NB4 (cell line): ENCODE measurements at places on chromosomes 11 and 22.

- no peak for DNase-seq
Measured at GRCh38 chr22:26806445-26807175, 149.2 kb downstream of the MIAT start.

DNA sequence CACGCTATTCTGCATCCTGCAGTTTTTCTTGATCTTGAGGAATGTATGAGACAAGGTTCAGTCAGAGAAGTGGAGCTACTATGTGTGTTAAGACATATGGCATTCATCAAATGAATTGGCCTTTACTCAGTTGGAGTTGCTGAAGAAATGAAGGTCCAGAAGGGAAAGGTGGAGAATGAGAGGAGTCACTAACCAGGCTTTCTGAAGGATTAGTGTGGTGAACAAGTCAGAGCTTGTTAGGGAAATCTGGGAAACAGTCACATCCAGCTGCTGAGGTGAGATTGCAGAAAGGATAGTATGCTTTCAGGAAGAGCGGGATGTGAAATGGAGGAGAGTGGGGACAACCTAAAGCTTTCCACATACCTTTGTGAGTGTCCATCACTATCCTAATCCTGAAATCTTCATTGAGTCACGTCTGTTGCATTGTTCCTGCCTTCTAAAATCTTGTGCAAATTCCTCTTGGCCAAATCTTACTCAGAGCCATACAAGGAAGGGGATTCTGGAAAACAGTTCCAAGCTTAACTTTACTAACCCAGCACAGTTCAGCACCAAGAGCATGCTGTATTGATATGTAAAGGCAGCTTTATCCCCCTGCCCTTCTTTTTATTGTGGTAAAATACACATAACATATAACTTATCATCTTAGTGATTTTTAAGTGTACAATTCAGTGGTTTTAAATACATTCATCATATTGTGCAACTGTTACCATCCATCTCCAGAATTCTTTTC lies 11.4 kb upstream of the PITPNB start:
- DNase-seq: no peak

- no peak for DNase-seq
Measured at GRCh38 chr11:71237853-71238252, 14.5 kb downstream of the SHANK2 start.

- DNase-seq: no peak
Measured at GRCh38 chr11:272195-272930, 5.8 kb upstream of the NLRP6 start.

GRCh38 chr22:38623351-38623750 lies 32.8 kb downstream of the FAM227A start:
- DNase-seq: peak; percentile 72

DNA sequence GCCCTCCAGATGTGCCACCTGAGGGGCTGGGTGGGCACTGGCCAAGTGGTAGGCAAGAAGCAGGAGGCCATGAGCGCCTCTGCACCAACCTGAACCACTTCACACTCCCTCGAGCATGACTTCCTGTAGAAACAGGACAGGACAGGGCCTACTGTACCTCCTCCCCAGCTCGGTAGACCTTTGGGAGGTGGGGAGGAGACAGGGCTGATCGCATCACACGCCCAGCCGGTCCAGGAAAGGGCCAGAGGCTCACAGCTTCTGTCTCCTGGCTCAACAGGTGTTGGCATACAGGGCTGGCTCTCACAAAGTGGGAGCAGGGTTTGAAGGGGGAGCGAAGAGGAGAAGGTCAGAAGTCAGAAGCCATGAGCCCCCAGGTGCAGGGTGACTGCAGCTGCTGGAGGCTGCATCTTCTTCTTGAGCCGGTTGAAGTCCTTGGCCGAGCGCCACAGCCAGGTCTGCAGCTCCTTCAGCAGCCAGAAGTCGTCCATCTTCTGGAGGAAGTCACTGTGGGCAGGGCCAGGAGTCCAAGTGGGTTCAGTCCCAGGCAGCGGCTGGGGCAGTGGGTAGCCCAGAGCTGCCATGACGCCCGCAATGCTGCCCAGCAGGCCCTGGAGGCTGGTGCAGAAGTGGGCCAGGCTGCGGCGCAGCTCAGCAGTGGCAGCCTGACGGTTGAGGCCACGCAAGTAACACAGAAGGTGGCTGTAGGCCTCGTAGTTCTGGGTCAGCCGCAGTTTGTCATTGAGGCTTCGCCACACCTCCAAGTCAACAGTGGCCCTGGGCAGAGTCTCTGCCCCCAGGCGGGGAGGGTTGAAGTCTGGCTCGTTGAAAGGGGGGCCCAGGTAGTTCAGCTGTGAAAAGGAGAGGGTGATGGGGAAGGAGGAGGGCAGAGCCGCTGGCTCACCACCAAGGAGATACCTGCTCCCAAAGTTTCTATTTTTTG lies 8.3 kb downstream of the CLCF1 start:
- no peak for DNase-seq

DNA sequence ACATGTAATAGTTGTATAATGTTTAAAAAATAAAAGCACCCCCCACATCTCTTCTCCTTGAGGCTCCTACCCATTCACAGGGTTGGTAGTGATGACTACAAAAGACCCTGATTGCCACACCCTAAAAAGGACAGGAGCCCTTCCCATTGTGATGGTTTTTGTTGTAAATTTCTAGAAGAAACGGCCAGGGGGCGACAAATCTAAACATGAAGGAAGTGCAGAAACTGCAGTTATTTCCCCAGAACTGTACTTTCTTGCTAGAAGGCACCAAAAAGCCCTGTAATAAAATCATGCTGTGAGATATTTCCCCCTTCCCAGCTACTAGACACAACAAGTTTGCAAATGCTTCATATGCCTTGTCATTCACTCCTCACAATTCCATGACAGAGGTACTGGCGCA lies 10.8 kb downstream of the PRR5L start:
- peak; percentile 34 for DNase-seq

DNA sequence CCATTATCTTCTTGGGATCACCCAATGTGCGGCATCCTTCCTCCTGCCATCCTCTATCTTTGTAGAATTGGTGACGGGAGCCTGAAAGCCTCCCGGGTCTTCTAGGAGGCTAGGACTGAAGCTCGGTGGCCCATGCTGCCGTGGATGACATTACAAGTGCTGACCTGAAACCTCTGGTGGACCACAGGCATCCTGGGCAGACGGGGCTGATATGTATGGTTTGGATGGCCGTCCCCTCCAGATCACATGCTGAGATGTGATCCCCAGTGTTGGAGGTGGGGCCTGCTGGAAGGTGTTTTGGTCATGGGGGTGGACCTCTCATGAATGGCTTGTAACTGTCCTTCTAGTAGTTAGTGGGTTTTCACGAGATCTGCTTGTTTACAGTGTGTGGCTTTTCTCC lies 1525.8 kb downstream of the BRD1 start:
- no peak for DNase-seq

- DNase-seq: no peak
Measured at GRCh38 chr11:35223371-35223796, 84.4 kb downstream of the CD44 start.

- no peak for DNase-seq
Measured at GRCh38 chr11:7457211-7457610, 28.1 kb upstream of the OLFML1 start.

GRCh38 chr11:6606471-6607189 lies 3.1 kb downstream of the ILK start:
- peak; percentile 87 for DNase-seq

DNA sequence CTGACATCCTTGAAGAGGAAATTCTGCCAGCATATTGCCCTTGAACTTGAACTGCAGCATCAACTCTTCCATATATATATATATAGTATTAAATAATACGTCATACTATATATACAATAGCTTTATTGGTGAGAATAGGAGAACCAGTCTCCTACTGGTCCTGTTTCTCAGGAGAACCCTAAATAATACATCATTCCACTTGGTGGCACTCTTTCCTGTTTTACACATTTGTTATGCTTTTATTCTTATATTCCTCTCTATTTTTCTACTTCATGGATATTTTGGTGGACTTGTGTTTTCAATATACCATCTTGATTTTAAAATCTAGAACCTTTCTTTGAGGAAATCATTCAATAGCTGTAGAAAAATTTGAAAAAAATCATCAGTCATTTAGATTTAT lies 193.3 kb downstream of the TRPC6 start:
- DNase-seq: peak; percentile 4

GRCh38 chr11:77449060-77449521 lies 24.8 kb downstream of the PAK1 start:
- DNase-seq: peak; percentile 89

DNA sequence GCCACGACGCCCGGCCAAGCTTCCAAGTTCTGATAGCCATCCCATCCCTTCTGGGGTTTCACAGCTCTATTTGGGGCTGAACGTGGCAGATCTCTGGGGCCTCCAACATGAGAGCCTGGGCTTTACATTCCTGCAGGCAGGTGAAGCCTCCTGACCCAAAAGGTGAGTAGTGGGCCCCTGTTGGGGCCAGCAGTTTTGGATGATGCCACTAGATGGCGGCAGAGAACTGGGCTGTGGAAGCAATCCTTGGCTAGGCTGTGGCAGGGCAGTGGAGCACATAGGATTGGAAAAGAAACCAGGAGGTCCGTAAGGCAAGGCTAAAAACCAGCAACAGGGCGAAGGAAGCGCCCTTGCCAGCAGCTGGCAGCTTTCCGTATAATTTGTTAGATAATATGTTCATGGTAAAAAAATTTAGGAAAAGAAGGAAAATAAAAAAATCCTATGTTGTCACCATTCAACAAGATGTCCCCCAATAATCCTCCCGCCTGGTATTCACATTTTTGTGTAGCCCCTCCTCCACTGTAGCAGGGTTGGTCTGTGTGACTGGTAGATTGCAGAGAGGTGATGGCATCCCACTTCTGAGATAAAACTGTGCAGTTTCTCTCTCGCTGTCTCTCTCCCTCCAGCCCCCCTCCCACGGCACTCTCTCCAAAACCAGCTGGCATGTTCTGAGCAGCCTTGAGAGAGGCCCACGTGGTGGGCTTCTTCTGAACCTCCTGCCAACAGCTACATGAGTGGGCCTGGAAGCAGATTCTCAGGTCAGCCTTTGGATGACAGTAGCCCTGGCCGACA lies 43.6 kb upstream of the OR4B1 start:
- DNase-seq: peak; percentile 63

DNA sequence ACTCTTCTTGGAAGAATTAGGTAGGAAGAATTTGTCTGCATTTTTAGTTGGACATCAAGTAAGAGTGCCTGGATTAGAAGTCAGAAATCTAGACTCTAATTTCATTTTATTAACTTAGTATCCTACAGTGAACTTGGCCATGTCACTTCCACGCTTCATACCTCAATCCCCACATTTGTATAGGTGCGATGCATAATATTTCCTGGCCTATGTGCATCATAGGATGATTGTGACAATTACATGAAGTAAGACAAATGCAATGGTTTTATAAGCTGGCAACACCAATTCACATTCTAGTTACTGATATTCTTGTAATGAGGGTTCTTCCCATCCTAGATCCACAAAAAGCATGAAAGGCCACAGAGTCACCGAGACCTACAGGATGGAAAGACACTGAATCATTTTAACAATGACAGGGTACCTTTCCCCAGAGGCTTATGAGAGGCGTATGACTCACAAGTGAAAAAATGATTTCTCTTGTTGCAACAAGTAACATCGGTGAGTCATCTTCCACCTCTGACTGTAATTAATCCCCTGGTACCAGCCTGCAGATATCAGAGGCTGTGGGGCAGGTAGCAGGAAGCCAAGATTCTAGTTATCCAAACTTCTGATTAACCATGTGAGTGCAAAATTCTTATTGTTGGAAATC lies 56.0 kb upstream of the OR5AK2 start:
- peak; percentile 67 for DNase-seq

GRCh38 chr11:117145393-117145761 lies 1.3 kb downstream of the PAFAH1B2 start:
- peak; percentile 69 for DNase-seq

- DNase-seq: no peak
Measured at GRCh38 chr22:20625270-20625669, 117.9 kb downstream of the MED15 start.

- DNase-seq: no peak
Measured at GRCh38 chr11:19805376-19805775, 92.7 kb downstream of the NAV2 start.

GRCh38 chr11:115693002-115693401 lies 188.8 kb upstream of the CADM1 start:
- no peak for DNase-seq

- DNase-seq: no peak
Measured at GRCh38 chr11:68968306-68969250, 12.2 kb downstream of the MRGPRD start.

GRCh38 chr11:70332567-70332966 lies 62.1 kb downstream of the PPFIA1 start:
- DNase-seq: no peak

GRCh38 chr22:29167032-29167911 lies 38.4 kb upstream of the EMID1 start:
- DNase-seq: peak; percentile 100

DNA sequence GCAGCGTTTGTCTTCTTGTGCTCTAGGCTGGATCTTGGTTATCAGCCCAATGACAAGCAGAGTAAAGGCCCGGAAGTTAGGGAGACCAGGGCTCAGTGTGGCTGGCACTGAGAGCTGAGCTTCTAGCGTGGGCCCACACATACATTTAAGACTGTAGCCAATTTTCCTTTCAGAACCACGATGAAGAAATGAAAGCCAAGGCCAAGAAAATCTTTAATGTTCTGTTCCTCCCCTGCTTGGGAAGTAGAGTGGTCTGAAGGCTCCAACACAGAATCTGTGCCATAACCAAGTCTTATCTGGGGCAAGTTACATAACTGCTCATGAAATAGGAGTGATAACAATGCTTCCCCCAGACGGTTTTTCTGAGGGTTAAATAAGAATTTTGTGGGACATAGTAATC lies 4.7 kb upstream of the ST3GAL4 start:
- DNase-seq: peak; percentile 43

- peak; percentile 81 for DNase-seq
Measured at GRCh38 chr11:57491371-57492061, 24.0 kb downstream of the SLC43A1 start.

GRCh38 chr22:39943337-39943736 lies 16.9 kb upstream of the TMA7B start:
- DNase-seq: no peak

DNA sequence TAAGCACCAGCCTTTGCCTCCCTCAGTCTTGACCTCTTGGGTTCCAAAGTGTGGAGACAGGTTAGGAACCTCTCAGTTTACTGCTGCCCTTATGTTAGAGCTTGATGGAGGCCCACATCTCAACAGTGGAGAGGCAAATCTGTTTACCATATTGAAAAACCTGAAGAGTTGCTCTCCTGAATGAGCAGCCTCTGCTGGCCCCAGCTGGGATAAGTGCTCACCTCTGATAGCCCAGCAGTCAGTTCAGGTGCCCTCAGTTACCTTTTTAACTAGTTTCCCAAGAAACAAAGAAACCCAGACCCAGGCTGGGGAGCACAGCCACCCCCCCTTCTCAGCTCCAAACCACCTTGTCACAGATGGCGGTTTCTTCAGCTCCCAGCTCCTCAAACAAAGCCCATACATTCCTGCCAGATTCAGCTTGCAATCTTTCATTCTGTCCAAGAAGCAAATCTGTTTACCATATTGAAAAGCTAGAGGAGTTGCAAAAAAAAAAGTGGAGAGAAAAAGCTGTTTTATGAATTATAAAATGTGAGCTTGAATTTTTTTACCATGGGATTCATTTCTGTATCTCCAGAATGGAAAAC lies 57.2 kb downstream of the PPFIBP2 start:
- DNase-seq: no peak
